Activated CD4-positive, alpha-beta T cell treated with anti-CD3 and anti-CD28 coated beads, Interleukin-2, amount 50 U/mL, for 1 hour (primary cell): ENCODE measurements at places on chromosomes 2 and 18.

GRCh38 chr2:106161938-106162820 is 31.9 kb downstream of the UXS1 start:
- DNase-seq = no peak

DNA sequence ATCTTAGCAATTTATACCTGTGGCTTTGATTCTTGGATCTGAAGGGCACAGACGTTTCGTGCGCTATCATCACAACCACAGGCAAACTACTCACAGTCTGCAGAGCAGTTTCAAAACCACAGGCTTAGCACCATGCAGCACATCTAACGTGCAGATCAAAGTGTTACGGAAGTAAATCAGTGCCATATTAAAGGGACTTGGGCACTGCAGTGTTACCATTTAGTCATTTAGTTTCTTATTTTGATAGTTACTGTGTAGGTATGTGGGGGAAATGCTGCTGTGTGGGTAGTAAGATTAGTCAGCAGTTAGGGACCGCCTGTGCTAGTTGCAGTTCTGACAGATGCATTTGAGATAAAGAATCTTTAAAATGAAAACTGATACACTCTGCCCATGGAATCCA is 384.0 kb downstream of the NBAS start:
- DNase-seq = peak; percentile 39

GRCh38 chr2:26184121-26184520 is 11.2 kb downstream of the GAREM2 start:
- DNase-seq = no peak

DNA sequence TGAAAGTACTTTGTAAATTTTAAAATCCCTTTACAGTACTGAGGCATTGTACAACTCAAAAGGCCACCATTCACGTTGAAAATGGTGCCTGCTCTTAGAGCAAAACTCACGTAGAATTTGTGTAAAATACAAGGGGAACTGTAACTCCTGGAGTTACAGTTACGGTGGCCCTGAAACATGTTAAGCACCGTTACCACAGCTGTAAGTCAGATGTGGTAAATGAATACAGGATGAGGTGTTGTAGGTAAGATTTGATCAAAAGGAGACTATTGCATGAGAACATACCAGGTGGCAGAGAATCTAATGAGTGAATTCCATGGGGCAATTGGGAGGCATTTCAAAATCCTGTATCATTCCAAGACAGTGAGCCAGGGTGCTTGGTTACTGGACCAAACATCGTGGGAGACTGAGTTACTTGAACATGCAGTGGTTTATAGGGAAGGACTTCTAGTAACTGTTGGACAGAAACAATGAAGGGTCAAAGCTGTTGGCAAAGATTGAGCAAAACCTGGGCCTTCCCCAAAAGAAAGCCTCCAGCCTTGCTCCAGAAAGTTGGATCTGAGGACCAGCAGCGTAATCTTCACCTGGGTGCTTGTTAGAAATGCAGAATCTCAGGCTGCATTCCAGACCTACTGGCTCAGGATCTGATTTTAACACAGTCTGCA is 535.8 kb upstream of the POU3F3 start:
- DNase-seq = no peak

DNA sequence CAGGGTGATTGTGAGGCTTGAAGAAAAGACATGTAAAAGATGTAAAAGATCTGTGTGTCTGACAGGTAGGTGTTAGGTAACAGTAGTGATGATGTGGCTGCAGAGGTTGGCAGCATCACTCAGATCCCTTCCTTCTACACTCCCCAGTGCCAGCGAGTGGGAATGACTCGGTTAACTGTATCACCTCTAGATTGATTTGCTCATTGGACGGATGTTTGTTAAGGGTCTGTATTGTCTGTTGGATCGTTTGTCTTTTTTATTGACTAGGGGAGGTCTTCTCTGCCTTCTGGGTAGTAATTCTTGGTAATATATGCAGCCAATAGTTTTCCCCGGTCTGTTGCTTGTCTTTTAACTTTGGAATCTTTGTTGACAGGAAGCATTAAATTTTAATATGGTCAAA is 44.8 kb upstream of the CNGA3 start:
- no peak for DNase-seq

DNA sequence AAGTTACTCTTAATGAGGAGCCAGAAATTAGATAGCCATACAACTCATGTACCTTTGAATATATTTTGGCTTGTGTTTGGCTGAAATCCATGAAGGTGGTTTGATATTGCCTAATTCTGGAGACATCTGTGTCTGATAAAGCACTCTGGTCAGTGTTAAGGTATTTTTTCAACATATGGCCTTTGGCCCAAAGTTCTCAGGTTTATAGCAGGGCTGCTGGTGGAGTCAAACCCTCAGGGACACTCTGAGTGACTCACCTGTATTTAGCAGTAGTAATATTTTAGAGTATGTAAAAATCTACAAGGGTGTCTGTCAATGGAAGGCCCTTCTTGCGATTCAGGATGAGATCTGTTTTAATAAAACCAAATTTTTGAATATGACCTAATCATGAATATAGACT is 666.5 kb downstream of the SLC4A3 start:
- no peak for DNase-seq

DNA sequence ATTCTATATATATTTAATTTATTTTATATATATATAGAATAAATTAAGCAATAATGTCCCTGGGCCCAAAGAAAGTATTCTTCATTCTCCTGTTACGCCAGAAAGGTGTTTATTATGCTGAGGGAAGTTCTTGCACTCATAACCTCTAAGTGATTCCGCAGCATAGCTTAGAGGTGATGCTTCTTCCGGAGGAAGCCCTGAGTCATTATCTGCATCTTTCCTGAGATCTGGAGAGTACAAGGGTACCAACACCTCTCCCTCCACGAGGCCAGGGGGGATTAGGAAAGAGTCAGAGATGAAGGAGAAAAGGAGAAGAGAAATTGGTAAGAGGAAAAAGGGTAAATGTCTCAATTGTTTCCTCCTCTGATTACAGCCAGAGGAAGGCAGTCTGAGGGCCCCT is 43.1 kb upstream of the RTN4 start:
- no peak for DNase-seq

- no peak for DNase-seq
Observed at GRCh38 chr2:96505231-96505889, at the start of gene NEURL3. Gene NEURL3, minus strand, starts transcription at chr2:96505357. Its CDS starts 71 bp downstream, at chr2:96505286.

- DNase-seq = no peak
Observed at GRCh38 chr2:57842531-57842930, 204.1 kb upstream of the VRK2 start.

GRCh38 chr2:157460384-157460837 is 16.5 kb upstream of the CYTIP start:
- DNase-seq = no peak

GRCh38 chr2:77086051-77086450 is 436.1 kb downstream of the LRRTM4 start:
- no peak for DNase-seq

DNA sequence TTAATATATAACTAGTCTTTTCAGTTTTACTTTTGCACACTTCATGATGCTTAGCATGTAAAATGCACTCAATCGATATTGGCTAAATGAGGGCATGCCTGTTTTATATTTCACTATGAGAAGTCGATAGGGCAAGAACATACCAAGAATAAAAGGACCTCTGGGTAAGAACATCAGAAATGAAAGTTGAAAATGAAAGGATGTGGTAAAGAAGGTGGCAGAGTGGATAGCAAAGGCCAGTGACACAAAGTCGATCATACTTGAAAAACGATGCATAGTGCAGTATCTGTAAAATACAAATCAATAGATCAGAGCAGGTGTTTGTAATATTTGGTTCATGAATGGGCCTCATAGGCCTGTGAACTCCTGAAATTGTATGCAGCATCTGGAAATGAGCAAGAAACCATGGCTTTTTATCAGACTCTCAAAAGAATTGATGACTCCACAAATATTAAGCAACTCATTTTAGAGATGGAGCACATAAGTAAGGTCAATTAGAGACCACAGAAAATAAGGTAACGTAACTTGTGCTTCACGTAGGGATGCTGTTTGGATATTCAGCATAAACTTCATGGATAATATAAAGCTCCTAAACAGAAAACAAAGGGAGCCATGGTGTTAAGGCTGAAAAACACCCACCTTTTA is 653.4 kb downstream of the NYAP2 start:
- no peak for DNase-seq
